ENCODE measurements at places on chromosomes 5 and 9.

- DNase-seq: no peak
Measured at GRCh38 chr9:134287591-134288491, 38.4 kb upstream of the RXRA start.

- no peak for DNase-seq
Measured at GRCh38 chr9:71897577-71897976, 13.4 kb downstream of the ABHD17B start.

GRCh38 chr9:14031810-14032209, 282.1 kb downstream of the NFIB start:
- no peak for DNase-seq

GRCh38 chr5:137734331-137734730, 1.6 kb downstream of the KLHL3 start:
- DNase-seq: no peak

- DNase-seq: peak; percentile 13
Measured at GRCh38 chr5:126449751-126450271, 26.6 kb downstream of the GRAMD2B start.

DNA sequence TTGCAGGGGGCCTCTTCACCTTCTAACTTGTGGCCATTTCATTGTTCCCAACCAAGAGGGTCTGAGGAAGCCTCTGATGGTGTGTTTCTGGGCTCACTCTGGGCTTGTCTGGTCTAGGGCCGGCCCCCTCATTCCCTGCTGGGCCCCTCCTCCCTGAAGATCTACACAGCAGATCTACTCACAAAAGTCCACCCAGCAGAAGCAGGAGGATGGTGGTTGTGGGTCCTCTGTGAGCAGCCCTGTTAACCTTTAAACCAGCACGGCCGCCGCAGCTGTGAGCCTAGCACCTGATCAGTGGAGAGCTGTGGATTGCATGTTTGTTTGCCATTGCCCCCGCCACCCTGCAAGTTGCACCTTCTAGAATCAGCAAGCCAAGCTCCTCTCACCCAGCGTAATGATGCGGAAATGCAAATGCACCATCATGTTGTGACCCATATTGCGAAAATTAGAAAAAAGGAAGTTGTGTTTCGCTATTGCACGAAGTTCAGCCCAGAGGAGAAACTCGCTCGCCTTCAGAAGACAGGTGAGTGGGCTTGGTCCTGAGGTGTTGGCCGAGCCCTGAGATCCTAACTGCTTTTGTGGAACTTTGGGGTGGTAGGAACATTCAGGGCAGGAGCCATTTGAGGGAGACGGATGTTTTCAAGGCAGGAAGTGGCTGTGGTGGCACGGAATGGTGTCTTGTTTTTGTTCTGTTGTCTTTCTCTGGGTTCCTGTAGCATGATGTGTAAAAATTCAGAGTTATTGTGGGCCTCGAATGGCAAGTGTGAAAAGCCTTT, 16.7 kb downstream of the FGD3 start:
- peak; percentile 43 for DNase-seq

GRCh38 chr5:53367727-53368126, 112.7 kb upstream of the FST start:
- DNase-seq: no peak

- DNase-seq: no peak
Measured at GRCh38 chr9:121574774-121575519, 75.3 kb upstream of the GGTA1 start.

GRCh38 chr5:4023753-4024335, 428.2 kb downstream of the IRX1 start:
- DNase-seq: no peak

GRCh38 chr9:29958469-29958868, 2385.2 kb upstream of the C9orf72 start:
- no peak for DNase-seq

DNA sequence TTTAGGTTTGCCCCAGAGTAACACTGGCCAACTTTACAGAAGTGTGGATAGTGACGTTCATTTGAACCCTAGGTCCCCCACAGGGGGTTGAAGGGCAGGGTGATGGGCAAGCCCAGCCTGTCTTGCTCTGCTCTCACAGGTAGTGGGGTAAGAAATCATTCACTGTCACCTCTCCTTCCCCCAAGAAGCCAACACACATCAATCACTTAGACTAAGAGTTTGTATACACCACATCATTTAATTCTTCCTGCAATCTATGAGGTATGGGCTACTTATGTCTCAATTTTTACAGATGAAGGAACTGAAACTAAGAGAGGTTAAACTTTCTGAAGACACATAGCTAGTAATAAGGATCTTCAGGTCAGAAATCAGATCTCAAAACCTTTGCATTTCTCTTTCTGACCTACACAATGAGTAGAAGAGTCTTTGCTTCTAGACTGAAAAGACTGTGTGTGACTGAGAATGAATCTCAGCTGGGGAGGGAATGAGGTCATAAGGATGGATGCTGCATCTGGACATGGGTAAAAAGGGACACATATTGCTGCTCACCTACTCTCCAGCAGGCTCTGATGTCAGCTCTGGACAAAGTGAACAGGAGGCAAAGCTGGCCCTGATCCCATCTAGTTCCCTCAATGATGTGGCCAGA, 81.0 kb upstream of the EQTN start:
- no peak for DNase-seq
